Fibroblast of skin of left biceps (primary cell): ENCODE measurements at places on chromosomes 2 and 18.

GRCh38 chr2:57080035-57080434, 896.2 kb downstream of the CCDC85A start:
- no peak for DNase-seq

- no peak for DNase-seq
Measured at GRCh38 chr18:67402543-67402942, 114.0 kb downstream of the DSEL start.

DNA sequence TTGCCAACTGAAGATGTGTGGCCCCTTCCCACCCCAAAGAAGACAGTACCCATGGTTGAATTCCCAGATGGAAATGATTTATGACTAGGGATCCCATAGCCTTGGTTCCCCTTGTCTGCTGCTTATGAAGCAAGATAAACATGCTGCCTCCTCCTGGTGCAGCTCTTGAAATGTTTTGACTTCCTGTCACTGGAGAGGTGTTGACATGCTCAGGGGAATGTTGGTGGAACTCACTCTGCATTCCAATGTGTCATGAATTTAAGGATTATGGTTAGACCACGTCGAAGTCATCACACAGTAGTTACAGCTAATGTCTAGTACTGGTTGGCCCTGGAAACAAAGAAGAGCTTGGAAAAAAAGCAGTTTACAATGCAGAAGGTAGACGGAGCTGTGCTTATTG, 69.0 kb upstream of the FAM110C start:
- no peak for DNase-seq

DNA sequence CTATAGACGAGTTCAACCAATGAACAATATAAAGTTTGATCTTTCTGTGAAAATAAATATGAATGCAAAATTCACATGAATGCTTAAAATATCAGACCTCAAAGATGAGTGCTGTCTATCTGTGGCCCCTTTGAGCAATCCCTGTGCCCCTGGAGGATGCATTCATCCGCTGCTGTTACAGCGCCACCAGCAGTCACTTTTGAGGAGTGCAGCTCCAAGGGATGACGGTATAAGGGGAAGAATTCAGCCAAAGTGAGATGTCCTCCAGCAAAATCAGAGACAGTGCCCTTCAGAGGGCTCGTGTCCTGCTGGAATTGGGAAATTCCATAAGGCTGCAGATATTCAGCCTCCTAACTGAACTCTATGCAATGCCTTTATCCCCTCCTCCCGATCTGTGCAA, 12.0 kb upstream of the CHRNA1 start:
- no peak for DNase-seq

DNA sequence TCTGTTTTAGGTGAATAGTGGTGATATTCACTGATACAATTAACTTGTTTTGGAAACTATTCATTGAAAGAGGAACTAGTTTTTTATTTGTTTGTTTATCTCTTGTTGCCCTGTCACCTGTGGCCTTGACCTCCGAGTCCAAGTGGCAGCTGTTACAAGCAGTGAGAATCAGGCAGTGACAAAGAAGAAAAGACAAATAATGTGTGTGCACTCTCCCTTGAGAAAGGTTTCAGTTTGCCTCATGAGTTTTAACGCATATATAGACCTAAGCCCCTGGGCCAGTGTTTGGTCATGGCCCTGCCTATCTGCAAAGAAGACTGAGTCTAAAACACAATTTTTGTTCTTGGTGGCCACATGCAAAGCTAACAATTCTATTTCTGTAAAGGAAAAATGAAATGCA, 15.3 kb downstream of the KYNU start:
- DNase-seq = no peak

DNA sequence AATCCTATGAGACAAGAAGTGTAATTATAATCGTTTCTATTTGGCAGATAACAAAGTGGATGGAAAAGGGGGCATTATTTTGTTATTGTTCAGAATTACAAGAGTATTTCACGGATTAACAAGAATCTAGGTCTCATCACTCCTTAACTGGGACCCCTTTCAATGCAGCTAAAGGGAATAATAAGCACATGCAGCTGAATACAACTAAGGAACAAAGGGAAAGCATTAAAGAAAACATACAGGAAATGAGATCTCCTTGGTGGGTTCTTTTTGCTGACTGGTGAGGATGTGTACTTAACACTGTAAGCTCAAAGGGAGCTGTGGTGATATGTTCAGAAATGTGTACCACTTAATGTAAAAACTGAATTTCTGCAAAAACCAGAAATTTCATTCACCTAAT, 140.5 kb upstream of the WDSUB1 start:
- no peak for DNase-seq

DNA sequence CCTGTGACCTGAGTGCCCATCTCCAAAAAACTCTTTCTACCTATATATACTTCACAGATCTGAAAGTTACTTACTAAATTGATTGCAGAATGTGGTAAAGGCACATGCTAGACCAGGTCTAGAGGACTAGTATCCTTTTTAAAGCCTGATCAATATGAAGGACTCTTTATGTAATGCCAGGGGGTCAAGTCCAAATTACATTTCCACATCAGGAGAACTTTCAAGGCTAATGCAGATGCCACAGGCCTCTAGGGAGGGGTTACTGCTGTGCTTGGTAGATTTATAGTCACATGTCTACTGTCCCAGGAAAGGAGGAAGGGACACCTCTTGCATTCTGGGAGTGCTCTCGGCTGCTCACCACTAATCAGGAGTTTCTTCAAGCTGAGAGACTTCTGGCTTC, 118.4 kb upstream of the NOSTRIN start:
- DNase-seq = no peak

- DNase-seq = no peak
Measured at GRCh38 chr2:71882949-71883472, 264.7 kb downstream of the CYP26B1 start.

GRCh38 chr2:172693529-172694455, 41.9 kb upstream of the RAPGEF4 start:
- DNase-seq = no peak

DNA sequence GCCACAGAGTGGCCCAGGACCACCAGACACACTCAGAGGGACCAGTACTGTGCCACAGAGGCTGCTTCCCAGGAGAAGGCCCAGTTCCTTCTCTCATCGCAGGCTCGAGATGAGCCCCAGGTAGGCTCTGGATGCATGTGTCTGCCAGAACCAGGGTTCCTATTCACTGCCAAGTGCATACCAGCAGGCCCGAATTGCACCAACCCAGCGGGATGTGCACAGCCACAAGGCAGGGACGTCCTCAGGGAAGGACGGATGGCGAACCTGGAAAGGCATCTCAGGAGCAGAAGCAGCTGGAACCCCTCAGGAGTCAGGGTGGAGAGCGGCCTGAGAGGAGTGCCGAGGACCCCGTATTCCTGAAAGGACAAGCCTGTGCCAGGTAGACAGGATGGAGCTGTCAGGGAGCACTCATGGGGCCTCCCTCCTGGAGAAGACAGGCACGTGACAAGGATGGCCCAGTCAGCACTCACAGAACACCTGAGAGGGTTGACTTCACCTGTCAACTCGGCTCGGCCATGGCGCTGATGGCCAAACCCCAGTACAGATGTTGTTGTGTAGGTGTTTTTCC, 73.7 kb downstream of the PTGR3 start:
- no peak for DNase-seq

- no peak for DNase-seq
Measured at GRCh38 chr18:8773980-8774379, 68.6 kb downstream of the MTCL1 start.

- DNase-seq = no peak
Measured at GRCh38 chr2:227891673-227892072, 20.2 kb downstream of the DAW1 start.

GRCh38 chr2:109225170-109225782, 96.3 kb downstream of the SH3RF3 start:
- DNase-seq = no peak

- DNase-seq = no peak
Measured at GRCh38 chr2:127052771-127053691, 53.9 kb downstream of the BIN1 start.

- DNase-seq = no peak
Measured at GRCh38 chr2:138831691-138832090, 51.5 kb upstream of the NXPH2 start.

DNA sequence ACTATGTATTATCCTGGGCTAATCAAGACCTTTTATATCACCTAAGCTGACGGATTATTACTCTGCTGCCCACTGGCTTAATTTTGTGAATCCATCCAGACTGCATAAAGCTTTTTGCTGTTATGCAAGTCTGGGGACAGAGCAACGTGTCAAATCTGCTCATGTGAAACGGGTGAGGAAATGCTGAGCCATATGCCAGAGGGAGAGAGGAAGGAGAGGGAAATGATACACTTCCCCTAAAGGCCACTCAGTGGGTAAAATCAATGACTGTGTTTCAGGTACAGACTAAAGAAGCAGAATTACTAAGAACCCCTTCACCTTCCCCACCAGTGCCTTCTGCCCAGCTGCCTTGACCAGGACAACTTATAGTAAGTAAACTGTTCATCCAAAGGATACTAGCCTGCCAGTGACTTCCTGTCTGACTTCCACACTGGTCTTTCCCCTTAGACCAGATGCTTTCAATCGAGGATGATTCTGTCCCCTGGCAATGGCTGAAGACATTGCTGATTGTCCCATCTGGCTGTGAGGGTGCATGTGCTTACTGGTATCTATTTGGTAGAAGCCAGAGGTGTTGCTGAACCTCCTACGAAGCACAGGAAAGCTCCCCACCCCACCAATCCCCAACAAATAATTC, 43.0 kb downstream of the STAT1 start:
- DNase-seq = no peak

- no peak for DNase-seq
Measured at GRCh38 chr2:45031028-45031427, 21.8 kb upstream of the SIX2 start.

- peak; percentile 8 for DNase-seq
Measured at GRCh38 chr2:44553456-44553855, 191.7 kb downstream of the CAMKMT start.

DNA sequence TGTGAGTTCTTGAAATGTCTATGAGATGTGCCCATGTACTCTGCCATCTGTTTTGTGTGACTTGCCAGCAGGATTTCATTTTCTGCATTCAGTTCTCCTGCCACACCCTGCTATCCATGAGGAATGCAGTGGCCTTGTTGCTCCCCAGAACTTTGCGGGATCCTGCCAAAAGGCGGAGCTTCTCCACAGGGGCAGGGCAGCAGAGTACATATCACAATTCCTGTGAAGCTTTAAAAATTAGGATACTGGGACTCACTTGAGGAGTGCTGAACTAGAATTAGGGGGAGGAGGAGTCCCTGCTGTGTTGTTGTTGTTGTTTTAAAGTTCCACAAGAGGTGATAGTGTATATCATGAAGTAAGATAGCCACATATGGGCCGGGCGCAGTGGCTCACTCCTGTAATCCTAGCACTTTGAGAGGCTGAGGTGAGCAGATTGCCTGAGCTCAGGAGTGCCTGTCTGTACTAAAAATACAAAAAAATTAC, 76.4 kb downstream of the TANC1 start:
- no peak for DNase-seq

DNA sequence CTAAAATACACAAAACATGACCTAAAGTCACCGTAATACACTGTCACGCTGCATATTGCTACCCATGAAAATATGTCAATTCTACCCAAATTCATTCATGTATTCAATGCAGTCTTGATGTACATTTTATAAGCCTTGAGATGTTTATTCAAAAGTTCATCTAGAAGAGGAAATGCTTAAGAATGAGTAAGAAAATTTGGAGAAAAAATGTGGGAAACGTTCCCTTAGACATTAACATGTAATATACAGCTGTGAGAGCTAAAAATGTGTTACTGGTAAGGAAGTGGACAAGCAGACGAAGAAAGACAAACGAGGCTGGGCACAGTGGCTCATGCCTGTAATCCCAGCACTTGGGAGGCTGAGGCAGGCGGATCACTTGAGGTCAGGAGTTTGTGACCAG, 37.3 kb downstream of the THAP4 start:
- DNase-seq = no peak

- DNase-seq = no peak
Measured at GRCh38 chr18:43322132-43322531, 44.8 kb upstream of the SYT4 start.

GRCh38 chr2:37457401-37457901, 113.0 kb downstream of the QPCT start:
- DNase-seq = no peak

DNA sequence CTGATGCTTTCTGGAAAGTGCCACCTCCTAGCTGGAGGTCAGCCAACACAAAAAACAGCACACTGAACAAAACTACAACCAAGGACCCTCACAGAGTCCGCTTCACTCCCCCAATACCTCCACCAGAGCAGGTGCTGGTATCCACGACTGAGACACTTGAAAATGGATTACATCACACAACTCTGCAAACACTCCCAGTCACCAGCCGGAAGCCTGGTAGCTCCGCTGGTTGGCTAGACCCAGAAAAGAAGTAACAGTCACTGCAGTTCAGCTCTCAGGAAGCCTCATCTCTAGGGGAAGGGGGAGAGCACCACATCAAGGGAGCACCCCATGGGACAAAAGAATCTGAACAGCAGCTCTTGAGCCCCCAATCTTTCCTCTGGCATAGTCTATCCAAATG, 175.4 kb downstream of the LCLAT1 start:
- no peak for DNase-seq

GRCh38 chr2:222196159-222196558, 102.6 kb downstream of the PAX3 start:
- no peak for DNase-seq

DNA sequence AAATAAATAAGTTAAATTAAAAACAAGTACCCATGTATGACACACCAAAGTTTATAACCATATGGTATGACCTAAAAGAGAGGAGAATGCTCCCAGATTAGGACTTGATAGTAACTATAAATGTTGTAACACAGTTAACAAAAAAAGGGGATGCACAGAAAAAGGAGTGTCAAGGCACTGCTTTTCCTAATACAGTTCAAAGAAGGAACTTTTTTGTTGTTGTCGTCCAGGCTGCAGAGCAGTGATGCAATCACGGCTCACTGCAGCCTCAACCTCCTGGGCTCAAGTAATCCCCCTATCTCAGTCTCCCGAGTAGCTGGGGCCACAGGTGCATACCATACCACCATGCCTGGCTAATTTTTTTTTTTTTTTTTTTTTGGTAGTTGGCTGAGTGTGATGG, 2.7 kb downstream of the NARS1 start:
- DNase-seq = no peak

GRCh38 chr2:229914171-229914570, 7.6 kb downstream of the TRIP12 start:
- no peak for DNase-seq

DNA sequence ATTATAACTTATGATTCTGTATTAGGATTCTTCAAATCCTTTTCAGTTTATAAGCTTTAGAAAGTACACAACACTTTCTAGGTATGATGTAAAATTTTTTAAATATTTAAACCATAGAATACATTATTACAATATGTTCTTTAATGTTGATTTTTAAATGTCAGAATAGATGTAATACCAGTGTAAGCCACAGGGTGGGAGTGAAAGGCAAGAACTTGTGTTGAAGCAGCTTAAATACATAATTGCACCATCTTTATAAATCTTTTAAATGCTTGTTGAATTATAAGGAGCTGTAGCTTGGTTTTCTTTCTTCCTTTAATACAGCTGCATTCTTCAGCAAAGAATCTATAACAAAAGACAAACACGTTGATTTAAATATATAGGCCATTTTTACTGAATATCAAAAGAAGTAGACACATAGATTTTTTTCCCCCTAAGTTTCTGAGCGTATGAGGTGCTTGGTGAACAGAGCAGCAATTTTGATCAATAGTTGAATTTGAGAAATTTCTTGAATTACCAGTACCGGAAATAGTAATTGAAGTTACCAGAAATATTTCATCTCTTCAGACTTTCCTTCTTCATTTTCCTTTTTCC, 63.0 kb downstream of the TANK start:
- peak; percentile 6 for DNase-seq
